Effector CD8-positive, alpha-beta T cell (primary cell): ENCODE measurements at places on chromosomes 5 and 9.
A peak's percentile ranks its signal among the peaks of the same experiment; 100 is the strongest.

- no peak for DNase-seq
These were observed 337.5 kb downstream of the ZNF608 start for GRCh38 chr5:124408738-124409453.

GRCh38 chr5:168136340-168136739 lies 155.1 kb upstream of the WWC1 start:
- no peak for DNase-seq

DNA sequence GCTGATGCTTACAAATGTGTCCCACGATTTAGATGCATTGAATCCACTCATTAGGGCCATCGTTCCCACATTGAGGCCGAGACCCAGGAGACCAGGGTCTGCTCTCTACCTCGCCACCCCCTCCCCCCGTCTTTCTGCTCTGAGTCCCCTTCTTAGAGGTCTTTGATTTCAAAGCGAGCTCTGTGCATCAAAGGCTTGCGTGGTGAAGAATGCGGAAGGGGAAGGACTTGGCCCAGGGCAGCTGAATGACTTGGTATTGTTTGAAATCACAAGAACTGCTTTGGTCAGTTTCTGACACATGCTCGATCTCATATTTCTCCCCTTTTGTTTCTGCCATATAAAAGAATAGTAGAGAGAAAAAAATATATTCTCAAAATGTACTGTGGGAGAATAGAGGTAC lies 78.3 kb upstream of the IRX1 start:
- no peak for DNase-seq

GRCh38 chr5:74196233-74196632 lies 444.3 kb downstream of the ENC1 start:
- DNase-seq = no peak

- DNase-seq = no peak
These were observed 115.0 kb upstream of the MEF2C start for GRCh38 chr5:88997937-88998336.

GRCh38 chr9:32533336-32533735 lies 7.3 kb upstream of the RIGI start:
- no peak for DNase-seq

DNA sequence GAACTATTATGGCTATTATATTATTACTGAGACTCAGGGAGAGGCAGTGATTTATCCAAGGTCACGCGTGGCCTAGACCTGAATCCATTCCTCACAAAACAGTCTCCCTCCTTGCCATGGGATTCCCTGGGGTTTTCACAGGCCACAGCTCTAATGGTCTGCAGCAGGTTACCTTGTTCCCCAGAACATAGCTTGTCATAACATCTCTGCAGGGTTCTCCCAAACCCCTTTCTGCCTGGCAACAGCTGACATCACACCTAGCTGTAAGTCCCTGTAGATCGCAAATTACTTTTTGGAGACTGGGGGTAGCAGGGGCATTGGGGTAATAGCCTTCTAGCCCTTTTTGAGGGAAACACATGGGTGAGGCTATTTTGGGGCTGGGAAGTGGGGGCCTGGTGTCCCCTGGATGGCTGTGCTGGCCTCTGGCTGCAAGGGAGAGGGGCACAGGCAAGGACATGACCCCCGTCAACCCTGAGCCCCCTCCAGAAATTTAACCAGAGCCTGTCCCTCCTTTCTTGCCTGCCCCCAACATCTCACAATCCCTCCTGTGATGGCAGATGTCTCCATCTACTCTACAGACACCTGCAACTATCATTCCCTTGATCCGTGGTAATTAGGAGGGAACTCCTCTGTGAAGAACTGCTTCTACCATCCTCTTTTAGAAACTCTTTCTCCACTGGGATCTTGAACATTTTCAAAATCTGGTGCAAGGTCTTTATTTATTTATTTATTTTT lies 1.3 kb downstream of the CD74 start:
- DNase-seq = peak; percentile 26

GRCh38 chr5:91291628-91292569 lies 91.2 kb downstream of the ARRDC3 start:
- no peak for DNase-seq

DNA sequence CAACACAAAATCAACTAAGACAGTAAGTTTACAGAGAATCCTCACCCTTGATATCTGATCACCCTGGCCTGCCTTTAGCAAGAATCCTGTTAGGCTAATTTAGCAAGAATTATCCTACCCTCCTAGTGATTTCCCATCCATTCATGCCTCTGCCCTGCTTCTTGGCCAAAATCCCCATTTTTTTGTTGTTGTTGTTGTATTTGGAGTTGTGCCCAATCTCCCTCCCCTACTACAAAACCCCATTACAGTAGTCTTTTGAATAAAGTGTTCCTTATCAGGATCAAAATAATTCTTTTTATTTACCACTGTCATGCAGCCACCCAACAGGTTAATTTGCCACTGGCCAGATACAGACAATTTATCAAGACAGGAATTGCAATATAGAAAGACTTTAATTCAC lies 58.5 kb upstream of the CLINT1 start:
- DNase-seq = no peak

GRCh38 chr9:101119206-101119819 lies 90.8 kb downstream of the PLPPR1 start:
- no peak for DNase-seq

DNA sequence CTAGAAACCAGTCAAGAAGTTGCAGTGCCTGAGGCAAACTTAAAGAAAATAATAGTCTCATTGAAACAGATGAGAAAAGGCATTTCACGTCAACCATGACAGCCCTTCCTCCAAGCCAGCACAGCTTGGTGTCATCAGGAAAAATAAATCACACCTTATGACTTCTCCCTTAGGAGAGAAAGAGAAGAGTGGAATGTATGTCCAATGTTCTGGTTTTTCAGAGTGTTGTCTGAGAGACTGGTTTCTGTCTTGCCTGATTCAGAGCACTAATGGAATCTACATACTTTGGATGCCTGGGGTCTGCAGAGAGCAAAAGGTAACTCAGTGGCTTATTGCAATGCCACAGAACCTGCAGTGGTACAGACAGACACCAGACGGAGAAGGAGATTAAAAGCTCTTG lies 105.5 kb upstream of the PDE4D start:
- no peak for DNase-seq

DNA sequence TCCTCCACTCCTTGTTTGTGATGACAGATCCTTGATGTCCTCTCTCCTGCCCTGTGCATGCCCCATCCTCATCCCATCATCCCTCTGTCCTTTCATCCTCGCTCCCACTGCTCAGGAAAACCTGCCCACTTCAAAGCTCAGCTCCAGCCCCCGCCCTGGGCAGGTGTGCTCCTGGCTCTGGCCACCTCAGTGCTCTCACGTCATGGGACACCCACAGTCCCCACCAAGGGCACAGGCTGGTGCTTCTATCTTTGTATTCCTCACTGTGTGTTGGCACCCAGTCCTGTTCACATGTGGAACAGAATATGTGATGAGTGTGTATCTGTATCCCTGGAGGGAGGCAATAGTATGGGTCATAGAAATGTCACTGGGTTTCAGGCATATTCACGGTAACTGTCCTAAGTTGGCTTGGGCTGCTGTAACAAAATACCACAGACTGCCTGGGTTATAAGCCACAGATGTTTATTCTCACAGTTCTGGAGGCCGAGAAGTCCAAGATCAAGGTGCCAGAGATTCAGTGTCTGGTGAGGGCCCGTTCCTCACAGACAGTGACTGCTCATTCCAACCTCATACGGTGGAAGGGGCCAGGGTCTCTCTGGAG lies 13.5 kb downstream of the GFPT2 start:
- DNase-seq = no peak

DNA sequence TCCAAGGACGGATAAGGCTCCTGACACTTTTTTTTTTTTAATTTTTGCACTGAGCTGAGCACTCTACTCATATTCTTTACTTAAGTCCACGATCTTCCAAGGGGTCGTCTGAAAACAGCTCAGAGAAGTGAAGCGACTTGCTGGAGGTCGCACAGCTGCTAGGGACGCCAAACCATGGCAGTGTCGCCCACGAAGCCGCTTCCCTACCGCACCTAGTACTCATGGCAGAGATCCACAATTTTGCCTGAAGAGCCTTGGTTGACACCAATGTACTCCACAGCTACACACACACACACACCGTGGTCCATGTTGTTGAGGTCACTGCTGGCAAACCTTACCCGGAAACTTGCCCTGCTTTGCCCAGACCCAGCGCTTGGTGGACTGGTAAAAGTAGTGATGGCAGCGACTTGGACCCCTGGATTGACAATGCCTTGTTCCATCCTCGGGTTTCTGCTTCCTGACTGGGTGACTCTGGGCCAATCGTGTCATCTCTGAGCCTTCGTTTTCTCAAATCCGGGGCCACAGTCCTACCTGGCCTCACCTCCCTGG lies 521 bp upstream of the SLIT3 start:
- DNase-seq = no peak

GRCh38 chr9:112048924-112049691 lies 126.0 kb downstream of the SUSD1 start:
- DNase-seq = no peak

GRCh38 chr5:108637134-108637533 lies 110.6 kb upstream of the FER start:
- DNase-seq = no peak

DNA sequence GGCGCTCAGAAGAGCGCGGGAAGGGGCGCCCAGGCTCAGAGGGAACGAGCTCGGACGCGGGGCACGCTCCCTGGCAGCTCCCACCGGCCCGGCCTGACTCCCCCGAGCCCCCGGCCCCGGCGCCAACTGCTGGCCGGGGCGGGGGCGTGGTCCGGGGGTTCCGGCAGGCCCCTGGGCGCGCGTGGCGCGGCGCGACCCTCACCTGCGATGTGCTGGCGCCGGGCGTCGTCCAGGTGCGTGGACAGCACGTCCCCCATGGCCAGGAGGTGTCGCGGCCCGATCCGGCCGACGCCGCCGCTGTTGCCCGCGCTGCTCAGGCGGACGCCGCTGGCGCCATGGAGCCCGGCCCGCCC lies 43.5 kb upstream of the STXBP1 start:
- no peak for DNase-seq

DNA sequence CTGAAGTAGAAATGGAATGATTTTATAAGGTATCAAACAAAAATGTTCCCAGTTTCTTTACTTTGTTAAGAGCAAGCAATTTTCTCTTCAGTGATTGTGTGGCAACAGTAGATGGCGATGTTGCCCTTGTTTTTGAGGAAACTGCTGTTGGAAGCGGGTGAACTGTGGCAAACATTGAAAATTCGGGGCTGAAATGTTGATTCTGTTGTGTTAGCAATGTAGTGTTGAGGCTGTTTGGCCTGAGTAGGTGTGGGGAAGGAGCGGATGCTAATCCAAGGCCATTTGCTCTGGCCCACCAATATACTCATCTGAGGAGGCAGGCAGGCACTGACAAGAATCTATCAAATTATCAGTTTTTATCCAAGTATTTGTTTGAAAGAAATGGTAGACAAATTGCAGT lies 129.8 kb downstream of the SLC12A2 start:
- no peak for DNase-seq

- DNase-seq = no peak
These were observed 331.9 kb upstream of the KLF9 start for GRCh38 chr9:70746316-70746715.

- no peak for DNase-seq
These were observed 44.1 kb downstream of the UGCG start for GRCh38 chr9:111940697-111941096.

DNA sequence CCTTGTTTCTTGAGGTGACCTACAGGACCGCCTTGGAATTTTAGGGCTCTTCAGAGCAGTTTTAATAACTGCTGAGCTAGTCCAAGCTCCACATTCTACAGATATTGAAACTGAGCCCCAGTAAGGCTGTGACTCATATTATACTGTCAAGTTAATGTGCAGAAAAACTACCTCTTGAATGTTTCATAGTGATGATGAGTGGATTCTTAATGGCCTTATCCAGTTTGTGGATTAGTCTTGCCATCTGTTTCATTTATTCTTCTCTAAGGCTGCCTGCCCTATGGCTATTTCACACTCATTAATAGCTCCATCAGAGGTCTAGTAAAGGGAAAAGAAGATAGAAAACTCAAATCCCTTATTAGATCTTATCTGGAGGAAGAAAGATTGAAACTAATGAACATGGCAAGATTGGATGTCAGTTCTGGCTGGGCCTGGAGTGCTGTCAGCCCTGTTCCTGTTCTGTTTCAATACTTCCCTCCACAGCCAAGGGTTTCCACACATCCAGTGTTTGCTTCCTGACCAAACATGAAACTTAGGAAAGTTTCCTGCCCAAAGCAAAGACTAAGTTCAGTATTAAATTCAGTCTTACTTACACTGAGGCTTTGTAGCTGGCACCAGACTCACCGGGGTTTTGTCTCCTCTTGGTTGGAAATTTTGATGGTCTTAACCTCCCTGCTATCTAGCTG lies 215.6 kb upstream of the DMAC1 start:
- no peak for DNase-seq

DNA sequence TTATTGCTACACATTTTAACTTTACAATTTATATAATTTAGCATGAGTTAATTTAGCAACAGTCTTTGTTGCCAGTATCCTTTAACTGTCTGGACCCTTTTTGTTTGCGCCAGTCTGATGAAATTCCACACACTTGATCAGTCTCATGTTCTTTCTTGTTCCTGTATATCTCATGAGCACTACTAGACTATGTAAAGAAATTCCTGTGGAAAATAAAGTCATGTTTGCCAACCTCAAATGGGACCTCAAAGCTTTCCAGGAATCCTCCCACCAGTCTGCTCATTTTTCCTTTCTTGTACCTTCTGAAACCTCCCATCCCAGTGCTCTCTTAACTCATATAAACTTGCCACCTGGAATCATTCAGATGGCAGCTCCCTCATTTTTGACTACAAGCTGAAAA lies 8.0 kb downstream of the DMXL1 start:
- DNase-seq = no peak

DNA sequence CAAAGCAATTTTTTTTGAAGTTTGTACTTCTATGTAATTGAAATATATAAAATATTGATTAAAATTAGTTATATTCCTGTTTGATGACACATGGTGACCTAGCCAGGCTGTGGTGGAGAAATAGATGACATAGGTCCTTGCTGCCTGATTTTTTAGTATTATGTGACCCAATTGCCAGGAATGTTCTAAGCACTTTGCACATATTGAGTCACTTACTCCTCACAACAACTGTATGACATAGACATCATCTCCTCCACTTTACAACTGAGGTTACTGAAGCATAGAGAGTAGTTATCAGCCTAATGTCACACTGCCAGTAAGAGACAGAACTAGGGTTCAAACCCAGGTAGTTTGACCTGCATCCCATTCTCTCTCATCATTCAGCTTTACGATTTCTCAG lies 26.2 kb upstream of the SNX18 start:
- no peak for DNase-seq

GRCh38 chr5:2017540-2018389 lies 135.0 kb upstream of the IRX4 start:
- peak; percentile 16 for DNase-seq

DNA sequence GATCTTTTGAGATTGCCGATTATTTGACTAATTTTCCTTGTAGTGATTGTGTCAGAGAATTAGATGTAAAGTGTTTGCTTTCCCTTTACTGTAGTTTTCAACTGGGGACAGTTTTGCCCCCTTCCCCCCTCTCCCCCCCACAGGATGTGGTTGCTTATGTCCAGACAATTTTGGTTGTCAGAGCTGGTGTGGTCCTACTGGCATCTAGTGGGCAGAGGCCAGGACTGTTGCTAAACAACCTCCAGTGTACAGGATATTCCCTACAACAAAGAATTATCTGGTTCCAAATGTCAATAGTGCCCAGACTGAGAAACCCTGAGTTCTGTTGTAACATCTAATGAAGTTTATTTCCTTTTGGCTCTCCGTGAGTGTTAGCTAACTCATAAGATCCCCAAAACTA lies 20.0 kb downstream of the TMEFF1 start:
- no peak for DNase-seq

- no peak for DNase-seq
These were observed 68.4 kb downstream of the HSPA4 start for GRCh38 chr5:133120156-133120750.
